Fibroblast of skin of back (primary cell): ENCODE measurements at places on chromosomes 2 and 18.
A peak's percentile ranks its signal among the peaks of the same experiment; 100 is the strongest.

DNA sequence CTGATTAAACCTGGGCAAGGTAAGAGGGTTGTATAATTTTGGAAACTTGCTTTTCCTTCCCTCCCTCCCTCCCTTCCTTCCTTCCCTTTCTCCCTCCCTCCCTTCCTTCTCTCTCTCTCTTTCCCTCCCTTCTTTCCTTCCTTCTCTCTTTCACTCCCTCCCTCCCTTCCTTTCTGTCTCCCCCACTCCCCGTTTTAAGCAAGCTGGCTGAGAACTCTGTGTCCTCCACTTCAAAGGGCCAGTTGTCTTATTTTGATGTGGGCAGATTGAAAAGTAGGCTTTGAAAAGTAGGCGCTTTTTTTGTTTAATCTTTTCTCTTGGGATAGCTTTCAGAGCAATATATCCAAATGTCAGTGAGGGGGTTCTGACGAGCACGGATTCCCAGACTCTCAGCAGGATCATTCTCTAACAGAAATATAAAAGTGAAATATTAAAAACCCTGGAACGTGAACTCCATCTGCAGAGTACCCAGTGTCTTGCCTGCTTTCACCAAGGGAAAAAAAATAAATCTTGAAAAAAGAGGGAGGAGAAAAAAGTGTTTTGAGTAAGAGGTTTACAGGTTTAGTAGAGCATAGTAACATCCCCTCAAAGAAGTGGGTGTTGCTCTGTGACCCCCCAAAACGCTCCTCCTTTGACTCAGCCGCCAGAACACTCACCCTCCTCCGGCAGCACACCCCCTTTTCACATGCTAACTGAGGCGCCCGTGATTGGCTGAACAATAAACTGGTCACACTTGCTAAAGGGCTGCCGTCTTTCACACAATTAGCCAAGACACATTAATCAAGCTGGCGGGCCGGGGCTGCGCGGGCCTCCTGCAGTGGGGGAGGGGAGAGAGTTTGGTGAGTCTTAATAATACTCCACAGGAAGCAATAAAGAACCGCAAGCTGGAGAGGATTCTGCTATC, 52.2 kb downstream of the CDK15 start:
- DNase-seq, result peak; percentile 56

DNA sequence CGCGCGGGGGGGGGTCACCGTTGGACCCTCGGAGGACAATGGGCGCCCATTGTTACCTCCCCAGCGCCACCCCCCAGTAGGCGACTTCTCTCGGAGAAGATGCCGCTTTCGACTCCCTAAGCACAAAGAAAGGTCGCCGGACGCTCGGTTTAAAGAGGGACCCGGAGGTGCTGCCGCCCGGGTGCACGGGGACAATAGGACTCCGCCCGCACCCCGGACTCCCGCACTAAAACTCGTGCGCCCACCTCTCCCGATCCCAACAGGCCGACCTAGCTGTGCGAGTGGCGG, 318 bp upstream of the CDC42EP3 start:
- no peak for DNase-seq

DNA sequence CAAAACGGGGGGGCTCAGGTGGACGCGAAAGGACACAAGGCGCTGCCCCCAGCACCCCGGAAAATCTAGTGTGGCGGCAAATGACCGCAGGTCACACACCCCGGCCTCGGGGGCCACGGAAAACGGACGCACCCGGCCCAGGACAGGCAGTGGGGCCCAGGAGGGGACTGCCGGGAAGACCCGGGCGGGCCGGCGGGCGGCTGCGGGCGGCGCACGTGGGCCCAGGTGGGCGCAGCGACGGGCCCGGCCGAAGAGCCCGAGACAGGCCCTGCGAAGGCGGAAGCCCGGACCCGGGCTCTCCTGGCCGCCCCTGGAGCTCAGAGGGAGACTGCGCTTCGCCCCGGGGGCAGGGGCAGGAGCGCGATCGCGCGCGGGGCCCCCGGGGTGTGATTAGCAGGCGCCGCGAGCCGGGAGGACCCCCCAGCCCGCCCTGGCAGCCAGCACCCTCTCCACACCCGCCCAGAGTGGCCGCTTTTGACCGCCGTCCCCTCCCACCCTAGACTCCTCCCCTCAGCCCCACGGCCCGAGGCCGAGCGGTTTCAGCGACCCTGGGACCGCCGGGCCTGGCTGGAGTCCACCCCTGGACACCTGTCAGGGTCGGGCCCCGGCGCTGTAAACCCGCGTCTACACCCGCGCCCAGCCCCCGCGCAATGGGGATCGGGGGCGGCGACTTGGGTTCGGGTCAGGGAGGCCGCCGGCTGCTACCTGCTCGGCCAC, 773 bp downstream of the MBP start:
- DNase-seq, result no peak

DNA sequence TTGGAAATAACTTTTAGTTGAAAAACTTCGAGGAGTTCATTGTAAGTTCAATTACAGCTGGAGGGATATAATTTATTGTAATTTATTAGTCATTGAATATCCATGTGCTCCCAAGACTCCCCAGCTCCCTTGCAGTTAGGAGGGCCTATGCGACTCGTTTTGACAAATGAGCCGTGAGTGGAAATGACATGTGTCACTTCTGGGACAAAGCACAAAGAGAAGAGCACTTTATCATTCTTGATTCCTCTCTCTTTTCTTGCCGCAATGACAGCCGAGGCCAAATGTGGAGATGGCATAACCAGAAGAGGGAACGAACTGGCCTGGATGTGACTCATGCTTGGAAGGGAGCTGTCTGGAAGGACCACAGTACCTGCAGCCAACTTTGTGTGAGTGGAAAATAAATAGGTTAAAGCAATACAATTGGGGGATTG, 44.2 kb upstream of the ITSN2 start:
- DNase-seq, result peak; percentile 14
